Endothelial cell of umbilical vein (primary cell): ENCODE measurements at places on chromosomes 7 and 10. TPM values are rescaled to one million over a fixed set of nuclear protein-coding genes. Genes with fewer than 3 reads are reported as not detected.
A peak's percentile ranks its signal among the peaks of the same experiment; 100 is the strongest.

Gene PLA2G12B
- polyA plus RNA-seq, result not detected in 2 replicates

Gene IQUB
- 0.01 TPM in 1 of 2 replicates, not detected in the other for polyA plus RNA-seq

Gene TMEM236
- polyA plus RNA-seq, result 0.19 and 0.29 TPM in 2 replicates

Gene MYO3A
- polyA plus RNA-seq, result not detected in 2 replicates

Gene NEUROD6
- polyA plus RNA-seq, result not detected in 2 replicates

- no peaks in the 10 kb centered on the region for H3K27me3 ChIP-seq
- H3K4me3 ChIP-seq, result peak overlapping the region; percentile 81
- peak; percentile 57 for DNase-seq
- H3K36me3 ChIP-seq, result no peaks in the 10 kb centered on the region
Observed at GRCh38 chr10:110498087-110498981, 627 bp downstream of the DUSP5 start.

DNA sequence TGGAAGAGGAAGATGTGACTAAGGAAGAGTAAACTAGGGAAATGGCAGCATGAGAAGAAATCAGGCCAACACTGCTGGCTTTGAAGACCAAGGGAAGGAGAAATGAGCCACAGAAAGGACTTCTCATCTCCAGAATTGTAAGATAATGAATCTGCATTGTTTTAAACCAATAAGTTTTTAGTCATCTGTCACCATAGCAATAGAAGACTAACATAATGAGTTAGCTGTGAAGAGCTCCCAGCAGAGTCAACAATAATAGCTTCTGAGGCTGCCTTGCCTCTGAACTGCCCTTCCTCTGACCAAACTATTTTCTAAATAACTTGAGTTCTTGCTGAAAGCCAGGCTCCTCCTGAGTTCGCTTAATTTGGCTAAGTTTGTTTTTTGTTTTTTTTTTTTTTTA is 103.6 kb downstream of the CACNA2D1 start:
- no peaks in the 10 kb centered on the region for H3K4me1 ChIP-seq
- no peaks in the 10 kb centered on the region for H3K27me3 ChIP-seq

- H3K36me3 ChIP-seq, result peaks cover 9% of the 10 kb centered on the region
- H3K27me3 ChIP-seq, result no peaks in the 10 kb centered on the region
- no peak overlapping the region for H3K27ac ChIP-seq
Observed at GRCh38 chr7:140454657-140455015, 24.7 kb downstream of the MKRN1 start.

GRCh38 chr7:39252916-39253315 is 275.2 kb downstream of the POU6F2 start:
- no peak overlapping the region for H3K27ac ChIP-seq
- no peak for DNase-seq
- no peaks in the 10 kb centered on the region for H3K36me3 ChIP-seq

DNA sequence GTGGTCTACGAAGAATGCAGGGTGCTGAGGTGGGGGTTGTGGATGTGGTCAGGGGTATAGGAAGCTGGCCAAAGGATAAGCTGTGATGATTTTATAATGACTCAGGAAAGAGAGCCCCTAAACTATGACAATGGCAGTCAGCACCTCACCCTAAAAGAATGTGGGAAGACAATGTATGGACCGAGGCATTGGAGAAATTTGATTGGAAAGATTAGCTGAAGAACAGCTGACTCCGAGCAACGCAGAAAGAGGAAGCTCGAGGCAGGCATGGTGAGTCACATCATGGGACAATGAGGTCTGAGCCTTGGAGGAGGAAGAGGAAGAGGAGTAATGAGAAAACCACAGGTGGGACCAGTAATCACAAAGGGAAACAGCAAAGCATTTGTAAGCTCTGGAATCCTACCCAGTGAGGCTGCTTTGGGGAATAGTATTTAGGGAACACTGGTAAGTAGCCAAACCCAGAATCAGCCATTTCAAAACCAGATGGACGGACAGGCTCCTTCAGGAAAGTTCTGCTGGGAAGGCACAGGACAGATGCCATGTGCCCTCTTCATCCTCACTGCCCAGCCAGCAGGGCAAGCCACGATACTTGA is 295.4 kb downstream of the PRPF18 start:
- peak; percentile 96 for DNase-seq
- H3K36me3 ChIP-seq, result no peaks in the 10 kb centered on the region
- no peaks in the 10 kb centered on the region for H3K27me3 ChIP-seq
- H3K27ac ChIP-seq, result peak overlapping the region; percentile 99

DNA sequence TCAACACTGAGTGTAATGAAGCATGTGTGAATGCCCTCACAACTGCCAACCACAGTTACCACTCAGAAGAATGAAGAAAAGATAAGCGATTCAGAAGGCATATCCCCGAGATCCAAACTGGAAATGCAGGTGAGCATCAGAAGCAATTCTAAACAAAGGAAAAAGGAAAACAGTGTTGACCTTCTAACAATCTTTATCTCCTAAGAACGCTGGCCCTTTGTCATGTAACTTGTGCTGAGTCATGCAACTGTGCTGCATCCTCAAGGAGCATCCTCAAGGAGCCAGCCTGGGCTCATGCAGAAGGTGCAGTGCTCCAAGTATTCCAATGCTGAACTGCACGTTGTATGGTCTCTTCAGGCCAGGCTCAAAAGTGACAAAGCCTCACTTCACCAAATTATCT is 30.6 kb downstream of the SEC61G start:
- H3K36me3 ChIP-seq, result no peaks in the 10 kb centered on the region
- no peaks in the 10 kb centered on the region for H3K27me3 ChIP-seq
- H3K4me1 ChIP-seq, result no peaks in the 10 kb centered on the region
- H3K4me3 ChIP-seq, result no peak overlapping the region
- DNase-seq, result no peak

GRCh38 chr7:130223646-130224045 is 16.0 kb downstream of the SSMEM1 start:
- H3K27ac ChIP-seq, result no peak overlapping the region
- no peaks in the 10 kb centered on the region for H3K27me3 ChIP-seq
- no peaks in the 10 kb centered on the region for H3K4me1 ChIP-seq
- H3K4me3 ChIP-seq, result no peak overlapping the region

GRCh38 chr10:51010977-51011376 is 63.3 kb upstream of the PRKG1 start:
- H3K27ac ChIP-seq, result no peak overlapping the region
- peaks cover 6% of the 10 kb centered on the region for H3K27me3 ChIP-seq
- H3K4me1 ChIP-seq, result no peaks in the 10 kb centered on the region
- no peak overlapping the region for H3K4me3 ChIP-seq

DNA sequence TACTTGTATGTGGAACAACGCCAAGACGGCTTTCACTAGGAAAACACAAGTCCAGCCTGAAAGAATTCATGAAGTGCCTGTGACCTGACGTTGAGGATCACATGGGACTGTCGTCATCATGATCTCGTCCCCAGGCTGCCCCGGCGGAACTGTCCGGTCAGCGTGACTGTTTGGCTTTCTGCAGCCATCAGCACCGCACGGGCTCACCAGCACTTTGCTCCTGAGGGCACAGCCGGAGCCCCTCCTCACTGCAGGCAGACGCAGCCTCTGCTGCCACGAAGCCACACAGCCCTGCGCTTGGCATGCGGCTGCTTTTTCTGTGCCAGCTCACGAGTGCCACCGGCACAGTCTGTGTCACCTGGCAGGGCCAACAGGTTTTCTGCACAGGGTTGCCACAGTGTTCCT is 9.4 kb upstream of the GET4 start:
- H3K4me3 ChIP-seq, result no peak overlapping the region
- H3K27ac ChIP-seq, result peak overlapping the region; percentile 78
- peak; percentile 92 for DNase-seq
- H3K27me3 ChIP-seq, result no peaks in the 10 kb centered on the region

DNA sequence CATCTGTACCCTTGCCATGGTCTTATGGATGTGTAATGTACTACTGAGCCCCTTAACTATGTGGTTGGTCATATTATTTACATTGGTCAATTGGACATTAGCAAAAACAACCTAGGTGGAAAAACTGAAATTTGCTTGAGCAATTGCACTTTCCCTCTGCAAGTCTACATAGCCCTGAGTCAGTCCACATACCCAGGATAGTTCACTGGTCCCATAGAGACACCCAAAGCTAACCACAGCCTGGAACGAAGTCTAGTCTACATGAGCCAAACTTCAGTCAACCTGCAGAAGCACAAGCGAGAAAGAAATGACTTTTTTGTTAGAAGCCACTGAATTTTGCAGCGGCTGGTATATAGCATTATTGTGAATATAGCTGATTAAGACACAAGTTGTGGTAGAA is 37.6 kb upstream of the COL1A2 start:
- no peaks in the 10 kb centered on the region for H3K27me3 ChIP-seq
- no peak for DNase-seq
- no peak overlapping the region for H3K4me3 ChIP-seq
- H3K27ac ChIP-seq, result no peak overlapping the region
- H3K36me3 ChIP-seq, result no peaks in the 10 kb centered on the region

DNA sequence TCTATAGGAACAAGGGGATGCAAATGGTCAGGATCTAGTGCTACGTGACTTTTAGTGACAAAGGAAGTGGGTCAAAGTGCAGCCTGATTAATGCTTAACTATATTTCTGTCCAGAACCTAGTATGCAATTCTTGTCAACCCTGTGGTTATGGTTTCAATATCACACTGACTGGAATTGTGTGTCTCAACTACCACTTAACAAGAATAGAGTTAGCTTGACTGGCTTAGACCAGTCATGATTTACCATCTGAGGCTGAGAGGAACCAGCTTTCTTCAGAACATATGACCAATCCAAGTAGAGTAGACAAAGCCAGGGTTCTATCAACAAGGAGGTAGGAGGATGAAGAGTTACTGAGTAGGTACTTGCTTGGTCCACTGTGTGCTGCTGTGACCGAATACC is 54.4 kb downstream of the MYPN start:
- H3K4me1 ChIP-seq, result no peaks in the 10 kb centered on the region
- H3K4me3 ChIP-seq, result no peak overlapping the region
- H3K27ac ChIP-seq, result no peak overlapping the region
- no peaks in the 10 kb centered on the region for H3K27me3 ChIP-seq
- DNase-seq, result no peak

DNA sequence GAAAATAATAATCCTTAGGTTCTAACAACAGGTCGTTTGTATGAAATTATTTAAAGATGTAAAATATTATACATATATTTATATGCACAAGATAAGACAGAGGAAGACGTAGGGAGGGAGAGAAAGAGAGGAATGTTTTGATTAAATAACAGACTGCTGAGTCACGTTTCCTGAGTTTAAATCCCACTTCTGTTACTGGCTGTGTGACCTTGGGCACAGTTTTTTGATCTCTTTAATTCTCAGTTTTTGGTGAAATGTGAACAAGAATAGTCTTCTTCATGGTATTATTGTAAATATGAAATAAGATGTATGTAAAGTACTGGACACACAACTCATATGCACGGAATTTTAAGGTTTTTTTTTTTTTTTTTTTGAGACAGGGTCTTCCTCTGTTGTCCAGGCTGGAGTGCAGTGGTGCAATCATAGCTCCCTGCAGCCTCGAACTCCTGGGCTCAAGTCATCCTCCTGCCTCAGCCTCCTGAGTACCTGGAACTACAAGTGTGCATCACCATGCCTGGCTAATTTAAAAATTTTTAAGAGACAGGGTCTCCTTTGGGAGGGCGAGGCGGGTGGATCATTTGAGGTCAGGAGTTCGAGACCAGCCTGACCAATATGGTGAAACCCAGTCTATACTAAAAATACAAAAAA is 42.6 kb downstream of the BAMBI start:
- DNase-seq, result peak; percentile 77
- H3K27me3 ChIP-seq, result no peaks in the 10 kb centered on the region
- H3K4me3 ChIP-seq, result no peak overlapping the region
- H3K27ac ChIP-seq, result peak overlapping the region; percentile 32

- H3K27ac ChIP-seq, result no peak overlapping the region
- no peak overlapping the region for H3K4me3 ChIP-seq
- H3K27me3 ChIP-seq, result no peaks in the 10 kb centered on the region
- H3K36me3 ChIP-seq, result no peaks in the 10 kb centered on the region
- no peaks in the 10 kb centered on the region for H3K4me1 ChIP-seq
Observed at GRCh38 chr10:57664815-57665214, 602.9 kb downstream of the IPMK start.

GRCh38 chr10:26525586-26525985 is 87.4 kb downstream of the APBB1IP start:
- H3K36me3 ChIP-seq, result no peaks in the 10 kb centered on the region
- no peaks in the 10 kb centered on the region for H3K4me1 ChIP-seq
- H3K27me3 ChIP-seq, result no peaks in the 10 kb centered on the region
- no peak overlapping the region for H3K4me3 ChIP-seq
- H3K27ac ChIP-seq, result no peak overlapping the region
